ENCODE measurements at places on chromosomes 12 and 14.

- no peak overlapping the region for H3K27ac ChIP-seq
- no peaks in the 10 kb centered on the region for H3K27me3 ChIP-seq
- no peaks in the 10 kb centered on the region for H3K4me1 ChIP-seq
- DNase-seq = no peak
- no peak overlapping the region for H3K4me3 ChIP-seq
These were observed 340.1 kb upstream of the FKBP4 start for GRCh38 chr12:2454601-2455177.

DNA sequence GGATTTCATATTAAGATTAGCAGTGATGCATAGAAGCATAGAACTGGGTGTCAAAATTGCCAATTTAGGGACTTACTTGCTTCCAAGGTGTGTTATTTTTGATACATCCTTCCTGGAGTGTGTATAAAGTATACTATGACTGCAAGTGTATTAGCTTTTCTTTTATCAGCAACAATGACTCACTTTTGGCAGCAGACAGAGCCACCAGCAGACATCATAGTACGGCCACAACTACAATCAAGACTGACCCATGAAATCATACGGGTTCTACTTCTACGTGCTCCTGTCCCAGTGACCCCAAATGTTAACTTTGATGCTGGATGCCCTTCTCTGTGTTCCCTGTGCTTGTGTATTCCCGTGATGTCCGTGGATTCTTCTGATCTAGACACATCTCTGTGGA is 443.9 kb downstream of the TMEM132D start:
- no peak for DNase-seq
- H3K36me3 ChIP-seq = no peaks in the 10 kb centered on the region
- H3K4me1 ChIP-seq = no peaks in the 10 kb centered on the region

- no peak overlapping the region for H3K4me3 ChIP-seq
- no peak for DNase-seq
- H3K27me3 ChIP-seq = peaks cover 76% of the 10 kb centered on the region
- no peaks in the 10 kb centered on the region for H3K36me3 ChIP-seq
These were observed 6.1 kb upstream of the FOXG1 start for GRCh38 chr14:28760431-28760996.

- H3K36me3 ChIP-seq = no peaks in the 10 kb centered on the region
- peaks cover 10% of the 10 kb centered on the region for H3K4me1 ChIP-seq
- H3K27ac ChIP-seq = peak overlapping the region; percentile 27
- peak; percentile 52 for DNase-seq
- H3K4me3 ChIP-seq = no peak overlapping the region
These were observed 40.1 kb upstream of the EVL start for GRCh38 chr14:100025111-100025510.

- no peaks in the 10 kb centered on the region for H3K36me3 ChIP-seq
- H3K4me3 ChIP-seq = peak overlapping the region; percentile 59
- H3K27ac ChIP-seq = no peak overlapping the region
- H3K4me1 ChIP-seq = peaks cover 10% of the 10 kb centered on the region
These were observed 375 bp downstream of the FAIM2 start for GRCh38 chr12:49903351-49903699.

DNA sequence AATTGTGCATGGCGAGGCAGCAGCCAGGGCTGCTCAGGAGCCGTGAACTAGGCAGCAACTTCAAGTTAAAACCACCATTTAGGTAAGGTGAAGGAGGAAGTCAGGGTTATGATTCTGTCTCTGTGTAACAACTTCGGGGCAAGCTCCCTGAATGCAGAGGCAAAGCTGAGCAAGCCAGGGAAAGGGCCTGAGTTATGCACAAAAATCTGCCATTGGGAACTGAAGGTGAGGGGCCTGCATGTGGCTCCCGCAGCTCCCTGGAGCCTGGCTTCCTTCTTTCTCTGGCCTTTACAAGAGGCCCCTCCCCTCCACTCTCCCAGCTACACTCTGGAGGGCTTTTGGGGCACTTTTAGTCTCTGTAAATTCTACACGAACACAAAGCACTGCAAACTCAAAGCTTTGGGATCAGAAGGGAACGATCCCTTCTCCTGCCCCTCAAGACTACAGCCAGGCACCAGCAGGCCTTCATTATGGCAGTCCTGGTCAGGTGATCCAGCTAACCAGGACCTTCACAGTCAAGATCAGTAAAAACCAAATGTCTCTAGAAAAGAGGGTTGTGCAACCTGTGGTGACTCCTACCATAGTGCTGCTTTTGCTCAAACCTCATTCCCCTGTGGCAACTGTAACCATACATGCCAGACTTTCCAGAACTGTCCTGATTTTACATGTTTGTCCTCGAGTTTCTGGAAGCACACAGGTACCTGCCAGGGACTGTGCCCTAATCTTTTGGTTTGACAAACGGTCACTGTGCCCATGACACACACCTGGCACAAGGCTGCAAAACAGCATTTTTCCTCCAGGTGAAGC is 67.2 kb upstream of the PTGR2 start:
- peak; percentile 24 for DNase-seq
- peak overlapping the region; percentile 90 for H3K4me3 ChIP-seq
- H3K36me3 ChIP-seq = peaks cover 23% of the 10 kb centered on the region
- peaks cover 57% of the 10 kb centered on the region for H3K4me1 ChIP-seq
- peak overlapping the region; percentile 95 for H3K27ac ChIP-seq
- H3K27me3 ChIP-seq = no peaks in the 10 kb centered on the region

GRCh38 chr14:104682107-104682593 is 7.3 kb upstream of the INF2 start:
- DNase-seq = no peak
- no peak overlapping the region for H3K27ac ChIP-seq
- H3K27me3 ChIP-seq = no peaks in the 10 kb centered on the region
- H3K36me3 ChIP-seq = no peaks in the 10 kb centered on the region
- no peak overlapping the region for H3K4me3 ChIP-seq

GRCh38 chr14:50736932-50737419 is 68.9 kb upstream of the SAV1 start:
- peaks cover 54% of the 10 kb centered on the region for H3K36me3 ChIP-seq
- peaks cover 46% of the 10 kb centered on the region for H3K4me1 ChIP-seq
- peak; percentile 80 for DNase-seq

GRCh38 chr14:34554540-34555250 is 15.2 kb upstream of the EAPP start:
- DNase-seq = no peak
- peak overlapping the region; percentile 43 for H3K4me3 ChIP-seq
- no peaks in the 10 kb centered on the region for H3K36me3 ChIP-seq
- no peaks in the 10 kb centered on the region for H3K27me3 ChIP-seq

DNA sequence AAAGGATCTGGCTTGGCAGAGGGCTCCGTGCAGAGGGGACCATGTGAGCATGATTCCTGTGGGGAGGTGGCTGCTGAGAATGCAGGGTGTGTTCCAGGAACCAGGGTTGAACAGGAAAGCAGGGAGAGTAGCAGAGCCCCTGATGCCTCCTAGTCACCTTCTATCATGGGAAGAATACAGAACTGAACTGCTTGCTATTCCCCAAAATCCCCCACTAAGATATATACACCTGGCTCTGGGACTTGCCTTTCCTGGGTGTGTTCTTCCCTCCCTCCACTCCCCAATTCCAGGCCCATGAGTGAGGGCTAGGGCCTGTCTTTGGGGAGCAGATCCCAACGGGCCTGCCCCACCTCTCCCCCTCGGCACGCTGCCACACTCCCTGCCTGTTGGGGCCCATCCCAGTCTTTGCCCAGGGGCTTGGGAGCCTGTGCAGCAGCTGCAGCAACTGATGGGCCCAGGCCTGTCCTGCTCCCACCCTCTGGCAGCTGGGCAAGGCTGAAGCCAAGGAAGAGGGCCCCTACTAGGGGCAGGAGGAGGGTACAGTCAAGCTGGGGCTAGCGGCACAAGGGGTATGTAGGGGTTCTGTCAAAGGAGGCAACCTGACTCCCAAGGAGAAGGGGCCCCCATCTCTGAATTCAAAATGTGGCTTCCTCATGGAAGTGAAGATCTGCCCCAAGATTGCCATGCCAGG is 3.2 kb downstream of the AJUBA start:
- peaks cover 10% of the 10 kb centered on the region for H3K4me1 ChIP-seq
- no peak overlapping the region for H3K4me3 ChIP-seq
- no peak for DNase-seq
- H3K36me3 ChIP-seq = no peaks in the 10 kb centered on the region

All from activated CD8-positive, alpha-beta T cell treated with anti-CD3 and anti-CD28 coated beads for 36 hours (primary cell).